Stimulated activated CD4-positive, alpha-beta T cell treated with anti-CD3 and anti-CD28 coated beads, Interleukin-4, amount 100 ng/mL, for 48 hours (primary cell): ENCODE measurements at places on chromosomes 13 and 19.

DNA sequence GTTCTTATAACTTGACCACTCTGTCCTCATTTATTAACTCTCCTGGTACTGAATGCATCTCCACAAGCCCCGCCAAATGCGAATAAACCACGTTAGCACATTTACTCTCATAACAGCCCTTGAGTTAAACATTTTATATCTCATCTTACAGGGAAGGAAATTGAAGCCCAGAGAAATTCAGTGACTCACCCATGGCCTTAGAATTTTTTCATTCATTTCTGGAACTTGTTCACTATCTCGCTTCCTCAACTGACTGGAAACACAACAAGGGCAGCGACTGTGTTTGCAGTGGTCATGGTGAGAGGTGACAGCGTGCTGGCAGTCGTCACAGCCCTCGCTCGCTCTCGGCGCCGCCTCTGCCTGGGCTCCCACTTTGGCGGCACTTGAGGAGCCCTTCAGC is 39.5 kb downstream of the SERP2 start:
- no peak for DNase-seq

DNA sequence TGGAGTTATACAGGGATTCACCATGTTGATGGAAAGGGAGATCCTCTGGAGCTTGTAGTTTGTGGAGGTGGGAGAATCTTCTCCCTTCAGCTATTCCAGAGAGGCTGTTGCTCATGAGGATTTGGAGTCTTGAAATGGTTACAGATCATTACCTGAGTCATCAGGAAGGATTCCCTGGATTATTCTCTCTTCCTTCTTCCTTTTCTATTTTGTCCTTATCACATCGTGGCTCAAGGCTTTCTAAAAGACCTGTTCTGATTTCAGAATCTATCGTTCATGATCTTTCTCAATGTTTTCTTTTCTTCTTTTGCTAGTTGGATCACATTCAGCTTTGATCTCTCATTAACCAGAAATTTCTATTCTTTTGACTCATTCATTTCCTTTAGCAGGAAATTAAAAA is 196.0 kb downstream of the KLF5 start:
- no peak for DNase-seq

DNA sequence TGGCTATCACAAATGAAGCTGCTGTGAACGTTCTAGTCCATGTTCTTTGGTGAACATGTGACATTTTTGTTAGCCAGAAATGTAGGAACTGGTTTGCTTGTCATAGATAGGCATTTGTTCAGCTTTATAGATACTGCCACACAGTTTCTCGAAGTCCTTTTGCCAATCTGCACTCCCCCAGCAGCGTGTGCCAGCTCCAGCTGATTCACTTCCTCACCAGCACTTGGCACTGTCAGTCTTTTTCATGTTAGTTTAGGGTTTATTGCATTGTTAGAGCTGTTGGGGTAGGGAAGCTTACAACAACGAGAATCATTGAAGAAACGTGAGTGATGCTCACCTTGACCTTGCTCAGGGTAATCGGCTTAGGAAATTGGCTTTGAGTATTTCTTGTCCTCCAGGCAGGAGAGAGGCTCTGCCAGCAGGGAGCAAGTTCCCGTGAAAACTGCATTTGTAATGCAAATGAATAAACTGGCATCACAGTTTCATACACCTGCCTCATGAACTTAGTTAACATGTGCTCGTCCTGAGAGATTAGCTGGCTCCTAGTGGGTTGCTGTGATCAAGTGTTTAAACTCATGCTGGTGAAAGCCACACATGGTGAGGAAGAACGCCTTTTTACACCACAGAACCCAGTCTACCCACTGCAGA is 83.9 kb downstream of the ING1 start:
- DNase-seq = no peak

GRCh38 chr13:57815600-57815999 is 184.1 kb downstream of the PCDH17 start:
- DNase-seq = no peak

- no peak for DNase-seq
Observed at GRCh38 chr13:103140001-103140671, 73.9 kb upstream of the SLC10A2 start.
